Esophagus mucosa (tissue), 1 donor: ENCODE measurements at places on chromosomes 7 and 10.

- ATAC-seq = no peak
Observed at GRCh38 chr10:133177380-133178157, 17.6 kb downstream of the KNDC1 start.

GRCh38 chr7:43823941-43824340 is 45.4 kb downstream of the MRPS24 start:
- ATAC-seq = no peak

DNA sequence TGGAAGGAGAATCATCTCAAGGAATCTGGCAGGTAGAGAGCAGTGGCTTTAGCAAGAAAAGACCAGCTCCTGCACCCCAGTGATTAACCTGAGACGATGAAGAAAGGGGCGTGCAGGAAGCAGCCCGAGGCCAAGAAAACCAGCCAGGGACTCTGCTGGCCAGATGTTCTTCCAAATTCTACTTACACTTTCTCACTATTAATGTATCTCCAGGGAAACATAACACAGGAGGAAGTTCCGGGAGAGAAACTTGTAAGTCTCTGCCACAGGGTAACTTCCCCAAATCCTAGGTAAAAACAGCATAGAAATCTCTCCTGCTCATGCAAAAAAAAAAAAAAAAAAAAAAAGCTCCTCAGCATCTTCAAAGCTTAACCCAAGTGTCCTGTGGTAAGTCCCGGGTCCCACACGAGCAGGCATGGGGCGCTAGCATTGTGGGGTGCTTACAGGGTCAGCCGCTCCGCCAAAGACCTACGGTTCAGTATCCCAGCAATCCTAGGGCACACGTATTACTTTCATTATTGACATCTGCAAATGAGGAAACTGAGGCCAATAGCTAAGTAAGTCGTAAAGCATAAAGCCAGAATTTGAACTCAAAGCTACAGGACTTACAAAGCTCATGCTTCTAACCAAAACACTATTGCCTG is 97.2 kb upstream of the GNA12 start:
- no peak for ATAC-seq

GRCh38 chr10:42812028-42812427 is 29.4 kb downstream of the BMS1 start:
- no peak for ATAC-seq

DNA sequence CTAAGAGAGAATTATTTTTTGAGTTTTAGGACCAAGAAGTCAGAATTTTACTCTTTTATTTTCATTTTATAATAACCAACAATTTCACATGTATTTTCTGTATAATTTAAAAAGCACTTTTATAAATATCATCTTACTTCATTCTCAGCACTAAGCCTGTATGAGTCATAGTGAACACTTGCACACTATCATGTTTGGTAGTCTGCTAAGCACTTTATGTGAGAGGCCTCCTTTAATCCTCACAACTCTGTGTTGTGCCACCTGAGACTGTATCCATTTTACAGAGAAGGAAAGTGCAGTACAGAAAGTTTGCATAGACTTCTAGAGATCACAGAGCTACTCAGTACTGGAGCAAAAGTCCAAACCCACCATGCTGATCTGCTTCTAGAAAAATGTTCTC is 939.6 kb downstream of the NRG3 start:
- peak; percentile 46 for ATAC-seq

DNA sequence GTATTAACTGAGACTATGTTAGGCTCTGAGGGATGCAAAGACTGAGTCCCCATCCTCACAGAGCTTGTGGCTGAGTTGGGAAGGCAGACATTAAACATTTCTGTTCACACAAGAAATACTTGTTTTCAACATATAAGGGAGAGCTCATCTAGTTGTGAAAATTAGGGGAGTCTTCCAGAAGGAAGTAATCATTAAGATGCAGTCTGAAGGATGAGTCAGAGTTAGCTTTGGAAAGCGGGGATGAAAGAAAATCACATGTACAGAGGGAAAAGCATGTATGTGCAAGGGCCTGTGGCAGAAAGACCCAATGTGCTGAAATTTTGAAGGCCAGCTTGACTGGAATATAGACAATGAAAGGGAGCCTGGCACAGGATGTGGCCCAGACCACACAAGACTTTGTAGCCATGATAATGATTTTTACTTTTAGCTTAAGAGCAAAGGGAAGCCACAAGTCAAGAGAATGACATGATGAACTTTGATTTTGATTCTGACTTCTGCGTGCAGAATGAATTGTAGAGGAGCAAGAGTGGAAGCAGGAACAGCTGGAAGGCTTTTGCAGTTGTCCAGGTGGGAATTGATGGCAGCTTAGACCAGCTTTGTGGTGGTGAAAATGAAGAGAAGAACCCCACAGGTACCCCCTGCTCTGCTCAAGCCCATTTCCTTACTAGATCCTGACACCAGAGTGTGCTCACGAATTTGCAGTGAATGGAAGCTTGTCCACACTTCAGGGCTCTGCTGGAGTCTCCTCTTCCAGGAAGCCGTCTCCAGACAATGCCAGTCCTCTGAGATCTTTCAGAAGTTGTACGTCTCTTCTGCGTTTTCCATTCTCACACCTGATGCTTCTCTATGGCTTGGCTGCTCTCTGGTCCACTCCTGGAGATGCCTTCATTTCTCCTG is 115.6 kb downstream of the ATXN7L1 start:
- ATAC-seq = no peak

DNA sequence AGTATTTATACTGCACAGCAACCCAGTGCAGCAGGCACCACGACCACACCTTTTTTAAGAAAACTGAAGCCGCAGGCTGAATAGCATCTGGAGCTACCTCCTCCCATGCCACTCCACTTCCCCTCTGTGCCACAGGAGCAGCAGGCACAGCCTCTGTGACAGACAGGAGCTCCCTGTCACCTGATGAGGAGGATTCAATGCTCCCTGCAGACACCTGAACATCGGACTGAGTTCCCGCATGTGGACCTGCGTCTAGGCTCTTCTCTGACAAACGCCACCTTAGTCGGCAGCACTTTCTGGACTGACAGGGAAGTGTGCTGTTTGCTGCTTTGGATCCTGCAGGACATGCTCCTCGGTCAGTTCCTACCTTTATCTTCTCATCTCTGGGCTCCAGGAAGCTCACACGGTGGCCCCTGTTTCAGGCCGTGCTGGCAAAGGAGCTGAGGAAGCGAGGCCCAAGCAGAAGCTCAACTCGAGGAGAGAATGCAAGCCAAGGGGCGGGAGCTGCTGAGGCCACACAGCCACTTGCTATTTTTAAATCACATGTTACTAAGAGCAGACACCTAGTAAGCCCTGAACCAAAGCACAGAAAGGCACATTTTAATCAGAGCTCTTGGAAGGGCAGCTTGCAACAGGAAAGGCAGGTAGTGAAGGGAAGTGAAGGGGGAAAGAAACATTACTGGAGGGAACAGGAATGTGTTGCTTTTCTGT is 56.6 kb downstream of the VOPP1 start:
- ATAC-seq = no peak

DNA sequence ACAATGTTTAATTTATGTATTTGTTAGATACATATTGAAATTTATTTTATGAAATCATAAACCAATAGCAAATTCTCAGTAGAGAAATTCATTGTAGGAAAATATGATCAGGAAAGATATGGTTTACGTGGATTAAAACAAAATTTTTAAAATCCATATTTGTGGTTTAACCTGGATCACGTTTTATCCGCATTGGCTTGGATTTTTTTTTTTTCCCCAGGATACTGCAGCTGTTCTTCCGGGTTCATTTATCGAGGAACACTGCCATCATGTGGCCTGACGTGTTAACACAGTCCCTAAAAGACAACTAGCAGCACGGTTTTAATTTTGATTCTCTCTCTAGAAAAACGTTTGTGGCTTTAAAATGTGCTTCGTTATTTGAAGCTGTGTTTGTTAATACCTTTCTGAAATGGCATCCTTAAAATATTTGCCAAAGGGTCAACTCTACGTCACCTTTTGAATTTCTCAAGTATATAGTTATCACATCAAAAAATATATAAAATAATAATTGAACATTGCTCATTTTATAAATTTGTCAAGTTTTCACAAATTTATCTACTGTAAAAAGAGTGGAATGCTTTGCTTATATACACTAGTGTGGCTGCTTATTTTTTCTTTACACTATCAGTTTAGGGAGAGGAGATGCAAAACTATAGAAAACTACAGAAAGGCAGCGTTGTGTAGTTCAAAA is 8.7 kb upstream of the ASB4 start:
- ATAC-seq = peak; percentile 69

DNA sequence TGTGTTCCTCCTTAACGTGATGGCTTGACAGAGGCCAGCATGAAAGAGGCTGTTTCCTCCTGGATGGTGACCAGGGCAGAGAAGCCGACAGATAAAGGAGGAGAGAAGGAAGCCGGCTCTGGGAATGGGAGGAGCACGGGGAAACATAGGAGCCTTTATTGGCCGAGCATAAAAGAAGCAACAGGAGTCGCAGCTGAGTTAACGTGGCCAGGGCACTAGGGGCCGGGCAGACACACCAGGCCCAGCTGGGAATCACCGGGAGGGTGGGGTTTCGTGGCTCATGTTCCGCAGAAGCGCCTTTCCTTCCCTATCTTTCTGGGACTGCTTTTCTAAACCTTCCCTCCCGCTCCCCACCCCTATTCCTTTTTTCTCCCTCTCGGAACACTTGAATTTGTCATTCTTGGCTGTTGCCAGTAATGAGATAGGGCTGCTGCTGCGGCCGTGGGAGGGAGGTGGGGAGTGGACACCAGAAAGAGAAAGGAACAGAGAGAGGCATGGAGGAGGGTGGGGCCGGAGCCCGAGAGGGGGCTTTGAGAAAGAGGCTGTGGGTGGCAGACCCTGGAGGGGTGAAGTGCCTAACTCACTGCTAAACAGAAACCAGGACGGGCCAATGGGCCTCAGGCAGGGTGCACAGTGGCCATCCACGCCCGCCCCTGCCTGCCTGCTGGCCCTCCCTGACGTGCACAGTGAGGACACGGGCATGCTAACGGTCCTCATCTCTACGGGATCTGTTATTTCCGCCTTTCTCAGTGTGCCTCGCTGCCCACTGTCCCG is 65.2 kb downstream of the COL13A1 start:
- no peak for ATAC-seq

- no peak for ATAC-seq
Observed at GRCh38 chr10:18043148-18044006, 91.7 kb downstream of the SLC39A12 start.

DNA sequence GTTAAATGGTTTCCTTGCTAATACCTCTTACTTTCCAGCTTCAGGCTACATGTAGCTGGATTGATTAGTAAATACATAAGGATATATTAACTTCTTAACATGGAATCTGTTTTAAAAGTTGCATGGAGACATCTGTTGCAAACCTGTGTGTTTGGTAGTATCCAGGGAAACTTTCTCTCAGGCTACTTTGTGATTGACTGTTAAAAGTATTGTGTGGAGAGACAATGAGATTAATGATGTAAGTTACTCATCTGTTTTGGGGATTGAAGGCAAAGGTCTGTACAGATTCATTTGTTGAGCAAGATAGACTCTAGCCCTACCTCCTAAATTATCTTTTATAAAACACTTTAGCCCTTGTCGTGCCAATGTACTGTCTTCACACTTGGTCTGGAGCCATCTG is 6.6 kb downstream of the CREB5 start:
- ATAC-seq = peak; percentile 48

DNA sequence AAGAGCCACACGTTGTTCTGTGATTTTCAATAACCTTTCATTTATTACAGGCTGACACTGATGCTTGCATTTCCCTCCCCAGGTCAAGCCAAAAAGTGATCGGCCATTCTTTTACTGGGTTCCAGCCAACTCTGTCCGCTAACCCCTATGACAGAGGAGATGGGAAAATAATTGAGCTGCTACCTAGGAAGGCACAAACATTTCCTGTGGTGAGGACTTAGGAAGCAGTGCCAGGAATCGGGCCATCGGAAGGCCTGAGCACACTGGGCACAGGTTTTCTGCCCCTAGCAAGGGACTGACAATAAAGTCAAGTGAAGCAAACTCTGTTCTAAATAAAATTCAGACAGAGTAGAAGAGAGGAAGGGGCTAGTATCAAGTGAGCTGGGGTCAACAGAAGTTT is 313.0 kb upstream of the AOAH start:
- no peak for ATAC-seq
